ENCODE measurements at places on chromosomes 13 and 19.

GRCh38 chr13:18948012-18948663 is 233.5 kb downstream of the TUBA3C start:
- no peak for DNase-seq

DNA sequence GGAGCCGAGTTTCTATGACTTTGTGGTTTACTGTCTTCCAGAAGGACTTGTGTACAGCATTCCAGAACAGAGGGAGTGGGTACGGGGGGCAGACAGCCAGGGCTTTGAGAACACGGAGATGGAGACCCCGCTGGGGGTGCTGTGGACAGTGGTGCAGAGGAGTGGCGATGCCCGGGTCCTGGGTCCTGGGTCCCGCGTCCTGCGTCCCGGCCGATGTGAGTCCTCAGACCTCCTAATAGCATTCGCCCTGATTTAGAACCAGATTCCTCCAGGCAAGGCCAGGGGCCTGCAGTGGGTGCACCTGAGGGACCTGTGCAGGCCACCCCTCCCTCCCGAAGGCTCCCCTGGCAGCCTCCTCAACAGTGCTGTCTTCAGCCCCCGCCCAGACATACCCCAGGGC is 97.9 kb downstream of the KDM4B start:
- no peak for DNase-seq

- DNase-seq = no peak
These were observed 27.9 kb upstream of the NDUFS7 start for GRCh38 chr19:1355568-1356507.

- DNase-seq = peak; percentile 63
These were observed 9.1 kb downstream of the ZNF653 start for GRCh38 chr19:11496391-11497163.

DNA sequence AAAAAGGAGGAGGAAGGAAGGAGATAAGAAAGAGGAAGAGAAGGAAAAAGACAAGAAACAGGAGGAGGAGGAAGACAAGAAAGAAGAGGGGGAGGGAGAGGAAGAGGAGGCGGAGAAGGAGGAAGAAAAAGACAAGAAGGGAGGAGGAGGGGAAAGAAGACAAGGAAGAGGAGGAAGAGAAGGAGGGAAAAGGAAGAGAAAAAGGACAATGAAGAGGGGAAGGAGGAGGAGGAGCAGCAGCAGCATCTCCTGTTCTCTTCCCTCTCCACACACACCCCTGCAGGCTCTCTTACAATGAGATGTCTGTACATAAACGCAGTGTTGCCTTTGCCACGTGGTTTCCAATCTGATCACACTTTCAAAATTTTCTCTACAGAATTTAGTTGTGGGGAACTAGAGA is 66.6 kb downstream of the RUBCNL start:
- DNase-seq = no peak

DNA sequence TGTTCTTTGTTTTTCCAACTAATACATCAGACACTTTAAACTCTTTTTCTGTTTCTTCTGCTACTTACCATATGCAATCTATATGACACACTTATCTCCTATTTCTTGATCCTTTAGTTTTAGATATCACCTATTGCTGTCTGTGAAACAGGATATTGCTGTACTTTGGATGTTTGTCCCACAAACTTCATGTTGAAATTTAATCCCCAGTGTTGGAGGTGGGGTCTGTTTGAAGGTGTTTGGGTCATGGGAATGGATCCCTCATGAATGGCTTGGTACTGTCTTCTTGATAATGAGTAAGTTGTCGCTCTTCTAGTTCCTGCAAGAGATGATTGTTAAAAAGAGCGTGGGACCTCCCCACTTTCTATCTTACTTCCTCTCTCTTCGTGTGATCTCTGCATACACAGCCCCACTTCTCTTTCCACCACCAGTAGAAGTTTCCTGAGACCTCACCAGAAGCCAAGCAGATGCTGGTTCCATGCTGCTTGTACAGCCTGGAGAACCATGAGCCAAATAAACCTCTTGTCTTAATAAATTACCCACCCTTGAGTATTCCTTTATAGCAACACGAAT is 244.2 kb downstream of the NHLRC3 start:
- DNase-seq = no peak

GRCh38 chr13:47835470-47836228 is 165.4 kb downstream of the SUCLA2 start:
- no peak for DNase-seq

GRCh38 chr19:23071147-23071511 is 45.7 kb upstream of the ZNF730 start:
- no peak for DNase-seq

DNA sequence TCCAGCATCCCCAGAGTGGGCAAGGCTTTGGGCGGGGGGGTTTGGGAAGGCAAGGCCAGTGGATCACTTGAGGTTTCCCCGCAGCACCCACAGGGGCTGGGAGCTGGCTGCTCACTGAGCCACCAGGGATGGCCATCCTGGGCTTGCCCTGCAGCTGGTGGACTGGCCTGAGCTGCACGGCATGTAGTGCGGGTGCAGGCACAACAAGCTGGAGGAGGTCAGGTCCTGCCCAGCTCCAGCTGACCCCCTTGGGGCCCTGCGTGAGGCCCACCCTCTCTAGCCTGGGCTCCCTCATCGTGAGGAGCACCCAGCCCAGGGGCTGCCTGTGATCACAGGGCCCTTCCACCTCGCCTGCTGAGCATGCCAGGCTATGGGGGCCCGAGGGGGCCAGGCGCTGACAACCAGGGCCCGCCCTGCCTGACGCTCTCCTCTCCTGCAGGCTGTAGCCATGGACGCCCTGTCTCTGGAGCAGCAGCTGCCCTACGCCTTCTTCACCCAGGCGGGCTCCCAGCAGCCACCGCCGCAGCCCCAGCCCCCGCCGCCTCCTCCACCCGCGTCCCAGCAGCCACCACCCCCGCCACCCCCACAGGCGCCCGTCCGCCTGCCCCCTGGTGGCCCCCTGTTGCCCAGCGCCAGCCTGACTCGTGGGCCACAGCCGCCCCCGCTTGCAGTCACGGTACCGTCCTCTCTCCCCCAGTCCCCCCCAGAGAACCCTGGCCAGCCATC is 22.9 kb downstream of the COMP start:
- DNase-seq = no peak

GRCh38 chr13:108902405-108903155 is 273.2 kb downstream of the MYO16 start:
- no peak for DNase-seq

- no peak for DNase-seq
These were observed 59.6 kb upstream of the NPAS1 start for GRCh38 chr19:46959894-46960556.

DNA sequence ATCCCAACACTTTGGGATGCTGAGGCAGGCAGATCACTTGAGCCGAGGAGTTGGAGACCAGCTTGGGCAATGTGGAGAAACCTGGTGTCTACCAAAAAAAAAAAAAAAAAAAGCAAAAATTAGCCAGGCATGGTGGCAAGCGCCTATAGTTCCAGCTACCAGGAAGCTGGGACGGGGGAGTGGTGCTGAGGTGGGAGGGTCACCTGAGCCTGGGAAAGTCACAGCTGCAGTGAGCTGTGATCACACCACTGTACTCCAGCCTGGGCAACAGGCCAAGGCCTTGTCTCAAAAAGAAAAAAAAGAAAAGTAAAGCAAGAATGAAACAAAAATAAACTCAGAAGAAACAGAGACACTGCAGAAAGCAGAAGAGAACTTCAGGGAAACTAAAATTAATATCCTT is 31.6 kb downstream of the MTRF1 start:
- DNase-seq = no peak

GRCh38 chr19:10227026-10227971 is 3.8 kb downstream of the S1PR2 start:
- DNase-seq = no peak

- DNase-seq = no peak
These were observed 43.3 kb downstream of the SPATA13 start for GRCh38 chr13:24203811-24204210.

GRCh38 chr19:32483574-32483973 is 78.0 kb downstream of the DPY19L3 start:
- no peak for DNase-seq

GRCh38 chr13:93412676-93413075 is 186.1 kb downstream of the GPC6 start:
- no peak for DNase-seq

DNA sequence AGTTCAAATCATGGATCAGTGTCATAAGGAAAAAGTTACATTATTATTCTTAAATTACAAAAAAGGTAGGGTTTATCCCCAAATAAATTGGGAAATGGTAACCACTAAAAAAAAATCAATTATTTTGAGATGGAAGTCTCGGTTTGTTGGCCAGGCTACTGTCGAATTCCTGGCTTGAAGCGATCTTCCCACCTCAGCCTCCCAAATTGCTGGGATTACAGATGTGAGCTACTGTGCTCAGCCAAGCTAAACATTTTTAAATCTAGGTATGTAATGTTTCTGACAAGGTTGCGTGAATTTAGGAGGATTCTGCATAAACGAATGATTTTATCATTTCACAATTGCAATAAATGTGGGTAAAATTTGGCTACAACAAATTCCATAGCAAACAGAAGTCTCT is 2.0 kb downstream of the NAA16 start:
- no peak for DNase-seq

GRCh38 chr19:6773323-6773931 is 919 bp downstream of the VAV1 start:
- DNase-seq = peak; percentile 43

DNA sequence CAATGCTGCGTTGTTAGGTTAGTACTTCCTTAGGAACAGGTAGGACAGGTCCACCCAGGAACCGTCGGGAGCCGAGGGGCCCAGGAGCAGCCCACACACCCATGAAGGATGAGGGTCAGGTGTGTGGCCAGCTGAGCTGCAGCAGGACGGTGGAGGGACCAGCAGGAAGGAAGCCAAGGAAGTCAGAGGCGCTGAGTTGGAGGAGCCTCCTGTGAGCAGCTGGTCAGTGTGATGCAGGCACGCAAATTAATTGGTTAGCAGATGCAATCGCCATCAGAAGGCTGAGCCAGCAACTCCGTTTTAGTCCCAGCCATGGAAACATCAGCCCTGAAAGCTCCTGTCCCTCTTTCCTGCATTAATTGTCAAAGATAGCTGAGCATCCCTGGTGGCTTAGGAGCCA is 114.9 kb upstream of the SOX1 start:
- DNase-seq = no peak

- no peak for DNase-seq
These were observed 29.5 kb upstream of the CEBPG start for GRCh38 chr19:33343859-33344572.

GRCh38 chr13:30303269-30303668 is 4.1 kb downstream of the KATNAL1 start:
- no peak for DNase-seq

GRCh38 chr19:9968820-9969687 is 32.7 kb upstream of the OLFM2 start:
- DNase-seq = no peak

GRCh38 chr19:49906879-49907564 is 10.3 kb upstream of the IL4I1 start:
- no peak for DNase-seq

DNA sequence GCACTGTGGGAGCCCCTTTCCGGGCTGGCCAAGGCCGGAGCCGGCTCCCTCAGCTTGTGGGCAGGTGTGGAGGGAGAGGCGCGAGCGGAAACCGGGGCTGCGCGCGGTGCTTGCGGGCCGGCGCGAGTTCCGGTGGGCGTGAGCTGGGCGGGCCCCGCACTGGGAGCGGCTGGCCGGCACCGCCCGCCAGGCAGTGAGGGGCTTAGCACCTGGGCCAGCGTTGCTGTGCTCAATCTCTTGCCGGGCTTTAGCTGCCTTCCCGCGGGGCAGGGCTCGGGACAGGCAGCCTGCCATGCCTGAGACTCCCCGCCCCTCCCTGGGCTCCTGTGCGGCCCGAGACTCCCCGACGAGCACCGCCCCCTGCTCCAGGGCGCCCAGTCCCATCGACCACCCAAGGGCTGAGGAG is 405.2 kb upstream of the PRR20A start:
- no peak for DNase-seq

DNA sequence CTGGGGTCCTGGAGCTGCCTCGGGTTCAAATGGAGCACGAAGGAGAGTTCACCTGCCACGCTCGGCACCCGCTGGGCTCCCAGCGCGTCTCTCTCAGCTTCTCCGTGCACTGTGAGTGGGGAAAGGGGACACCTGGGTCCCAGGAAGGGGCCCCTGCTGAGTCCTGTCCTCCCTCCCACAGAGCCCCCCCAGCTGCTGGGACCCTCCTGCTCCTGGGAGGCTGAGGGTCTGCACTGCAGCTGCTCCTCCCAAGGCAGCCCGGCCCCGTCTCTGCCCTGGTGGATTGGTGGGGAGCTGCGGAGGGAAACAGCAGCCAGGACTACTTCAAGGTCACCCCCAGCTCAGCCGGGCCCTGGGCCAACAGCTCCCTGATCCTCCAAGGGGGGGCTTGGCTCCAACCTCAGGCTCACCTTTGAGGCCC is 11.0 kb upstream of the SIGLEC11 start:
- no peak for DNase-seq

DNA sequence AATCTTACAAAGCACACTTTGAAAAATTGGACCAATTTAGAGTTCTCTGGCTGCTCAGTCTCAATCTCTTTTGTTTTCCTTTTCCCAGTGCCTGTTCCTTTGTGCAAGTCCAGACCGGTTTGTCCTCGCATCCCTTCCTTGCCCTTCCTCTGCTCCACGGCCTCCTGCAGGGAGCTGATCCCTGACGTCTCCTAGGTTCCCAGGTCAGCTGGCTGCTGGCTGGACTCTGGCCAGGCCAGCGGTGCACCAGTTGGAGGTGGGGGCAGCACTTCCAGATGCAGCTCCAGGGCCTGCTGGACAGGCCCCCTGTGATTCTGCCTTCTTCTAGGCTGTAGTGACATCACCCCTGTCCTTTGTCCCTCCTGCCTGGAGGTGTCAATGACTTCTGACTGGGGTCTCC is 44.0 kb upstream of the KPNA3 start:
- no peak for DNase-seq

DNA sequence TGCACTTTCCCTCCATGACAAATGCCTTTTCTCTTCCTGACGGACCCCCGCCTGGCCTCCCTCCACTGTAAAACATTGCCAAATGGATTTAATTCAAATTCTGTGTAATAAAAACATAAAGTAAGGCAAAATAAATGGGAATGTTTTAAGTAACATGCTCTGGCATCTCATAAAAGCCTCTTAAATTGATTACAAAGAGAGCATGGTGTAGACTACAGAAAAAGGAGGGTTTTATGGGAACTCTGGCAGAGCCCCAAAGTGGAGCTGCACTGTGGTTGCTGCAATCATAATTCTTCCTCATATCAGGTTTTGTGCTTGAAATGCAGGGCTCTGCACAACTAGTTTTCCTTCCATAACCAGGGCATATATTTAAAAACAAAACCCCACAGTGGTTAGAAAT is 44.3 kb upstream of the SIAH3 start:
- DNase-seq = no peak

DNA sequence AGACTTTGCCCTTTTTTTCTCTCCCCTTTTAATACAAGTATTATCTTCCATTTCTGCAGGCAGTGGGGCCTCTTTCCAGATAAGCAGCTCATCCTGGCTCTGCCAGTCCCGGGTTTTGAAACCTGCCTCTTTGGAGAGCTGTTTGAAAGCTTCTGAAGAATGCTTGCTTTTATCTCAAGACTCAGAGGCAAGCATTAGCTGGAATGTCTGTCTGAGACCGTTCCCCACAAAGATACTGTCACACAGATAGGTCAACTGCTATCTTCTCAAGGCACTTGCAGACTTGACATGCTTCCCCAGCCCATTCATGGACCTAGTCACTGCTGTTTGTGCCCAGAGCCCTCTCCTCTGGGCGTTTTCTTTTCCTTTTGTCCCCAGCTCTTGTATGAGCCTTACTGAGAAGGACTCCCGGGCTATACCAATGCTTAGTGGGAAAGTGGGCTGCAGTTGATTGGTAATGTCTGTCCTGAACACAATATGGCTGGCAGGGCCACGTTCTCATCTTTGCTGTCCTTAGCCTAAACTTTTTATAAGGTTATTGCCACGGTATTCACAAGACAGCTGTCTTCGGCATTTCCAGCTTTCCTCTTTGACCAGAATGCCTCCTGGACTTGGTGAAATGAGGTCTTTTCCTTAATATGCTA is 13.4 kb downstream of the SERP2 start:
- DNase-seq = no peak

GRCh38 chr19:15432018-15432494 is 13.3 kb upstream of the AKAP8L start:
- no peak for DNase-seq

Measured in stimulated activated CD4-positive, alpha-beta T cell treated with anti-CD3 and anti-CD28 coated beads, Interleukin-4, amount 100 ng/mL, for 4 hours (primary cell).